Kidney (tissue), 22 donors: ENCODE measurements at places on chromosomes 2 and 18.

GRCh38 chr2:196697825-196698224 is 58.3 kb downstream of the CCDC150 start:
- H3K27me3 ChIP-seq: no peaks in the 10 kb centered on the region
- no peak overlapping the region for H3K4me3 ChIP-seq
- no peaks in the 10 kb centered on the region for H3K4me1 ChIP-seq
- H3K27ac ChIP-seq: no peak overlapping the region
- no peaks in the 10 kb centered on the region for H3K36me3 ChIP-seq

DNA sequence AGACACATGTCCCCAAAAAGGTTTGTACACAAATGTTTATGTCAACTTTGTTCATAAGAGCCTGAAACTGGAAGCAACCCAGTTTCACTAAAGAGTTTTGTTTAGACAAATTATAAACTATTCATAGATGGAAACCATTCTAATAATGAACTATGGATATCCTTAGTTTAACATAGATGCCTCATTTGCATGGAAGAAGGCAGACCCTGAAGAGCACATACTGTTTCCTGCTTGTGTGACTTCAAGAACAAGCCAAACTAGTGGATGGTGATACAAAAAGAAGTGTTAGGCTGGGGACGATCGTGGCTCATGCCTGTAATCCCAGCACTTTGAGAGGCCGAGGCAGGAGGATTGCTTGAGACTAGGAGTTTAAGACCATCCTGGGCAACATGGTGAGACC is 48.1 kb downstream of the ACOXL start:
- H3K27ac ChIP-seq: no peak overlapping the region
- no peak for DNase-seq
- H3K4me3 ChIP-seq: no peak overlapping the region
- no peaks in the 10 kb centered on the region for H3K36me3 ChIP-seq

GRCh38 chr2:33443274-33443829 is 33.1 kb upstream of the RASGRP3 start:
- H3K36me3 ChIP-seq: no peaks in the 10 kb centered on the region
- no peak overlapping the region for H3K4me3 ChIP-seq
- no peaks in the 10 kb centered on the region for H3K4me1 ChIP-seq
- DNase-seq: no peak
- no peak overlapping the region for H3K27ac ChIP-seq

- H3K36me3 ChIP-seq: no peaks in the 10 kb centered on the region
- peaks cover 8% of the 10 kb centered on the region for H3K4me1 ChIP-seq
- peak overlapping the region; percentile 81 for H3K27ac ChIP-seq
- H3K27me3 ChIP-seq: no peaks in the 10 kb centered on the region
Measured at GRCh38 chr18:9475643-9476591, 604 bp downstream of the RALBP1 start.

- no peak overlapping the region for H3K4me3 ChIP-seq
- H3K4me1 ChIP-seq: peaks cover 5% of the 10 kb centered on the region
- H3K27me3 ChIP-seq: no peaks in the 10 kb centered on the region
- no peak overlapping the region for H3K27ac ChIP-seq
Measured at GRCh38 chr2:190982262-190983034, 31.5 kb downstream of the STAT1 start.
